Lung microvascular endothelial cell (primary cell): ENCODE measurements at places on chromosomes 3 and 15. TPM values are rescaled to one million over a fixed set of nuclear protein-coding genes. Genes with fewer than 3 reads are reported as not detected.

The THRB gene
- total RNA-seq, result under 0.01 TPM in 2 replicates

The ZKSCAN7 gene
- 0.87 and 1.2 TPM in 2 replicates for total RNA-seq

The SERPINI2 gene
- total RNA-seq, result not detected in 2 replicates

The CCDC191 gene
- 0.44 and 0.79 TPM in 2 replicates for total RNA-seq

The IRAK2 gene
- 23.5 and 27.0 TPM in 2 replicates for total RNA-seq

The LSMEM2 gene
- total RNA-seq, result not detected in 2 replicates

The PCYT1A gene
- 39.7 and 43.8 TPM in 2 replicates for total RNA-seq

The TPM1 gene
- total RNA-seq, result 164 and 217 TPM in 2 replicates

The ZBTB47 gene
- 9.8 and 23.6 TPM in 2 replicates for total RNA-seq

The CACNA2D2 gene
- under 0.01 TPM in 1 of 2 replicates, not detected in the other for total RNA-seq

The SHC4 gene
- under 0.01 and 0.22 TPM in 2 replicates for total RNA-seq

The SH3GL3 gene
- under 0.01 TPM in 1 of 2 replicates, not detected in the other for total RNA-seq

The NPAP1 gene
- not detected in 2 replicates for total RNA-seq

The SPESP1 gene
- 0.87 and 1.6 TPM in 2 replicates for total RNA-seq

The NMNAT3 gene
- 0.87 and 1.6 TPM in 2 replicates for total RNA-seq

The UMPS gene
- total RNA-seq, result 15.3 and 18.1 TPM in 2 replicates

The HIGD2B gene
- total RNA-seq, result under 0.01 TPM in 1 of 2 replicates, not detected in the other

The EPHA6 gene
- total RNA-seq, result under 0.01 TPM in 1 of 2 replicates, not detected in the other

The EIF2B5 gene
- 25.9 and 34.3 TPM in 2 replicates for total RNA-seq

The MST1 gene
- 1.5 and 2.2 TPM in 2 replicates for total RNA-seq

The WDR93 gene
- not detected in 2 replicates for total RNA-seq

The GOLGA6B gene
- total RNA-seq, result not detected in 2 replicates

The GPR171 gene
- total RNA-seq, result not detected in 2 replicates

The ARF4 gene
- total RNA-seq, result 106 and 123 TPM in 2 replicates

The PLA2G4F gene
- not detected in 2 replicates for total RNA-seq

The DLG1 gene
- total RNA-seq, result 66.0 and 80.2 TPM in 2 replicates

The CKMT1B gene
- total RNA-seq, result not detected in 2 replicates

The KNG1 gene
- total RNA-seq, result not detected in 2 replicates

The IL17RE gene
- total RNA-seq, result under 0.01 TPM in 2 replicates

The FRMD5 gene
- 0.99 and 1.5 TPM in 2 replicates for total RNA-seq

The HHLA2 gene
- total RNA-seq, result not detected in 2 replicates

The GRM2 gene
- total RNA-seq, result under 0.01 TPM in 2 replicates

The SI gene
- total RNA-seq, result not detected in 2 replicates

The GATM gene
- total RNA-seq, result 0.20 and 0.44 TPM in 2 replicates

The C3orf38 gene
- total RNA-seq, result 13.5 and 16.9 TPM in 2 replicates

The REC114 gene
- total RNA-seq, result not detected in 2 replicates

The IL12A gene
- total RNA-seq, result under 0.01 and 0.44 TPM in 2 replicates

The TMCO5A gene
- not detected in 2 replicates for total RNA-seq

The BMF gene
- 2.0 and 3.7 TPM in 2 replicates for total RNA-seq

The SEMA3F gene
- total RNA-seq, result 8.3 and 16.1 TPM in 2 replicates

The PCSK6 gene
- 20.0 and 38.9 TPM in 2 replicates for total RNA-seq

The SPINK8 gene
- total RNA-seq, result not detected in 2 replicates

The TEX9 gene
- under 0.01 and 0.44 TPM in 2 replicates for total RNA-seq

The IQCF5 gene
- total RNA-seq, result not detected in 2 replicates

The P2RY14 gene
- not detected in 2 replicates for total RNA-seq

The PLCL2 gene
- 9.2 and 9.9 TPM in 2 replicates for total RNA-seq

The CHRNB4 gene
- total RNA-seq, result not detected in 2 replicates

The GHSR gene
- total RNA-seq, result not detected in 2 replicates

The RHOV gene
- total RNA-seq, result not detected in 2 replicates

The CLDN1 gene
- total RNA-seq, result 0.20 and 0.44 TPM in 2 replicates

The ABHD6 gene
- 11.6 and 35.1 TPM in 2 replicates for total RNA-seq

The RBP2 gene
- not detected in 2 replicates for total RNA-seq

The KCNMB3 gene
- 1.3 and 2.6 TPM in 2 replicates for total RNA-seq

The PPM1L gene
- 0.44 and 0.99 TPM in 2 replicates for total RNA-seq

The HTR3E gene
- not detected in 2 replicates for total RNA-seq

The FSIP1 gene
- 0.40 and 0.44 TPM in 2 replicates for total RNA-seq

The KLHL25 gene
- total RNA-seq, result 3.6 and 3.9 TPM in 2 replicates

The ARHGEF26 gene
- under 0.01 and 0.22 TPM in 2 replicates for total RNA-seq
